ENCODE measurements at places on chromosomes 12 and 14. TPM values are rescaled to one million over a fixed set of nuclear protein-coding genes. Genes with fewer than 3 reads are reported as not detected.

ZBTB42 gene
- total RNA-seq = 5.8 TPM

KRT2 gene
- total RNA-seq = not detected

TESPA1 gene
- total RNA-seq = 0.20 TPM

MBD6 gene
- total RNA-seq = 118 TPM

DNA sequence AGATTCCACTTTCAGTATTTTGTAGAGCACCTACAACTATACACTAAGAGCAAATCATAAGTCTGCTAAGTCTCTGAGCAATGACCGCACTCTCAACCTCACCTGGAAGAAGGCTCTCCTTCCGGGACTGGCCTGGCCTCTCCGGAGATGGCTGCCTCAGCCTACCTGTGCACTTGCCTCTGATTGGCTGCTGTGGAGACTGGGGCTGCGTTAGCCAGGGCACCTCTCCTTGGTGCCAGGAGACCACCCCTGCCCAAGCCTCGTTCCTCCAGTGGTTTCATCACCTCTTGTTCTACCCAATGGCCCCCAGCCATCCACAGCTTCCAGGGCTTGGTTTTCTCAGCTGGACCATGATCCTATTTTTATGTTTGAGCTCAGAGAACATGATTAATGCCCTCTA is 64.7 kb upstream of the JDP2 start:
- no peak for DNase-seq
- H3K27ac ChIP-seq = no peak overlapping the region
- H3K36me3 ChIP-seq = no peaks in the 10 kb centered on the region
- H3K4me1 ChIP-seq = no peaks in the 10 kb centered on the region
- peaks cover 13% of the 10 kb centered on the region for H3K27me3 ChIP-seq
- H3K4me3 ChIP-seq = no peak overlapping the region

GRCh38 chr12:46101485-46101869 is 111.1 kb upstream of the SCAF11 start:
- no peaks in the 10 kb centered on the region for H3K36me3 ChIP-seq
- no peak overlapping the region for H3K4me3 ChIP-seq
- H3K4me1 ChIP-seq = no peaks in the 10 kb centered on the region
- DNase-seq = no peak
- H3K27ac ChIP-seq = no peak overlapping the region

DNA sequence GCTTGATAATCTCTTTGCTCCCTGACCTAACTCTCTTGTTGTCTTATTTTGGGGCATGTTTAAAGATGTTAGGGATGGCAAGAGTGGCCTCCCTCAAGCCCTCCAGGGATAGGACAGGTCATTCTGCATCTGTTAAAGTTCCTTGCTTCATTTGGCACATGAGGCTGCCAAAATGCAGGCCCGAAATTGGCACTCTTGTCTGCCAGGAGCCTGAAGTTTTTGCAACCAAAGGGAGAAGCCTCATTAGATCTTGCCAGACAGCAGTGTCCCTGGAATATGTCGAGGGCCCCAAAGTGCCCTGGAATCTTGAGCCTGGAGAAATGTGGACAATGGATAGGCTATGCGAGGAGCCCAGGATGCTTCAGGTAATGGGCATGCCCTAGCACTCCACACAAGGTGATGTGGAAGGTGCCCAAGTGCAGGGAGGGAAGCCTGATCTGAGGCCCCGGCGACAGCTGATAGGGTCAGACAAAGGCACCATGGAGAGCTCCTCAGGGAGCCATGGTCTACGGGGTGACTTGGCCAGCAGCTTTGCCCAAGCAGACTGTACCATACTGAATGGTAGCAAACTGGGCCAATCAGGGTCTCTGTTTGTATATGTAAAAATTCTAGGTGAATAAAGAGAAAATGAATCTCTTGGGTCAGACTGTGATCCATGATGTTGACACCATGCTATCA is 173.0 kb upstream of the WSCD2 start:
- H3K27ac ChIP-seq = no peak overlapping the region
- H3K36me3 ChIP-seq = no peaks in the 10 kb centered on the region
- H3K4me3 ChIP-seq = no peak overlapping the region

GRCh38 chr14:59275668-59276067 is 87.2 kb downstream of the DAAM1 start:
- H3K27me3 ChIP-seq = no peaks in the 10 kb centered on the region
- no peak for DNase-seq
- H3K27ac ChIP-seq = no peak overlapping the region
- H3K4me3 ChIP-seq = no peak overlapping the region
- H3K36me3 ChIP-seq = peaks cover 4% of the 10 kb centered on the region

DNA sequence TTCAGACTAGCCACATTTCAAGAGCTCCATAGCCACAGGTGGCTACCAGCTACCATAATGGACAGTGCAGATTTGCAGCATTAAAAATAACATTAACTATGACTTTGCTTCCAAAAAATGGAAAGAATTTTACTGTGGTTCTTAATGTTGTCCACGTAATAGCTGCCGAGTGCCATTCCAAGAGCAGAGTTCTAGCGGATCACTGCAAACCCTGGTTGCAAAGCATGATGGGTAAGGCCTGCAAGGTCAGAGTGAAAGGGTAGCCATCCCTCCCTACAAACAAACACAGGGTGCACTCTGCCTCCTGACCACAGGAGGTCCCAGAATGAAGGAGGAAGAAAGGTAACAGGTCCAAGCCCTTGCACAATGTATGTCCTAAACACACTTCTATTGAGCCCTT is 157.6 kb downstream of the DPF3 start:
- no peak overlapping the region for H3K4me3 ChIP-seq
- no peaks in the 10 kb centered on the region for H3K36me3 ChIP-seq
- peaks cover 45% of the 10 kb centered on the region for H3K4me1 ChIP-seq
- H3K27me3 ChIP-seq = peaks cover 47% of the 10 kb centered on the region

DNA sequence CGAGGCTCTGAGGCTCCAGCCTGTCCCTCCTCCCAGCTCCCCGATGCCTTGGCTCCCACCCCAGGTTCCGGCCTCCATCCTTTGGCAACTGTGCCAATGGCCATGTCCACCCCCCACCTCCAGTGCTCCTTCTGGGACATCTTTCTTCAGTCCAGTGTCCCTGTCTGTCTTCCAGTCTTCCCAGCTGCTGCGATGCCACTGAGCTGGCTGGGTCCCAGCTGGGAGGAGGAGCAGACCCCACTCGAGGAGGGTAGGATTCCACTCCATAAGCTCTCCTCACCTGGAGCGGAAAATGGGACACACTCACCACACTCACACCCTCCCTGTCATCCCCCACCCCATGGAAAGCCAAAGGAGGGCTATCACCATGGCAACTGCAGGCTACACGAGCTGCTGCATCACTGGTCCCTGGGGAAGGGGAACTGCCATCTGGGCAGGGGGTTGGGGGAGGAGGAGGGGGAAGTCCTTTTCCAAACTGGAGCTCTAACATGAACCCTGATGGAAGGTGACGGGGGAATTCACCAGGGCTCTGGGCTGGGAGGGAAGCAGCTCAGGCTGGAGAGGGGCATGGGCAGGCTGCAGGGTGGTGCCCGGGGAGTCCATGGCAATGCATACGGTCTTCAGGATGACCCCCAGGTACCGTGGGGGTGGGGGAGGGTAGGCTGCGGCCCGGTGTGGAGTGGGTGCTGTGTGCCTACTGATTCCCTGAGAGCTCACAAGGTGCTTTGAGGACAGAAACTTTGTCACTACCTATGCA is 94.3 kb downstream of the LRRC74A start:
- peaks cover 92% of the 10 kb centered on the region for H3K4me1 ChIP-seq
- H3K36me3 ChIP-seq = no peaks in the 10 kb centered on the region
- H3K27ac ChIP-seq = peak overlapping the region; percentile 99
- no peaks in the 10 kb centered on the region for H3K27me3 ChIP-seq
- no peak for DNase-seq

GRCh38 chr14:21038441-21039422 is 3.4 kb upstream of the RNASE7 start:
- DNase-seq = peak; percentile 50
- H3K4me3 ChIP-seq = peak overlapping the region; percentile 15
- H3K4me1 ChIP-seq = peaks cover 58% of the 10 kb centered on the region
- H3K27ac ChIP-seq = peak overlapping the region; percentile 80
- no peaks in the 10 kb centered on the region for H3K27me3 ChIP-seq
- no peaks in the 10 kb centered on the region for H3K36me3 ChIP-seq

- H3K4me3 ChIP-seq = no peak overlapping the region
- no peak for DNase-seq
- no peak overlapping the region for H3K27ac ChIP-seq
- no peaks in the 10 kb centered on the region for H3K36me3 ChIP-seq
- H3K4me1 ChIP-seq = peaks cover 8% of the 10 kb centered on the region
These were observed 172.1 kb downstream of the ETNK1 start for GRCh38 chr12:22796941-22797630.

DNA sequence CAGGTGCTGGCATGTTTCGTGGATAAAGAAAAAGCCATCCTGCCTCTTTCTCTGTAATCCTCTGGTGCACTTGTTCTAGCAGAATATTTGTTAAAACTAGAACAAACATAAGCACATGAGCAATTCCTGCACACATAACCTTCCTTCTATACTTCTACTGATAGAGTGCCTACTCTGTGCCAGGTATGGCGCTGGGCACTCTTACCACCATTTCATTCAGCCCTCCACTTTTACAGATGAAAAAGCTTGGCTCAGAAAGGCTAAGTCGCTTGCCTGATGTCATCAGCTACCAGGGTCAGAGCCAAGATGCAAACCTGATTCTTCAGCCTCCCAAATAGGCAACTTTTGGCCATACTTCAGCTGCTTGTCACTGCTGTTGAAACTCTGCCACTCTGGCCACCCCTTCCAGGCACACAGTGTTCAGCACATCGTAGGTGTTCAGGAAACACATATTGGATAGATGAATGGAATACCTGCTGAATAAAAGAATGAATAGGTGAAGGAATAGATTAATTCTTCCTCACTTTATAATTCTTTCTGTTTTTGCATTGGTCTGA is 10.0 kb upstream of the C14orf132 start:
- H3K27ac ChIP-seq = no peak overlapping the region
- H3K4me1 ChIP-seq = no peaks in the 10 kb centered on the region
- peaks cover 50% of the 10 kb centered on the region for H3K27me3 ChIP-seq

GRCh38 chr12:71393625-71394024 is 46.0 kb upstream of the LGR5 start:
- no peak overlapping the region for H3K4me3 ChIP-seq
- no peaks in the 10 kb centered on the region for H3K27me3 ChIP-seq
- no peak overlapping the region for H3K27ac ChIP-seq
- H3K4me1 ChIP-seq = no peaks in the 10 kb centered on the region

All from mesothelial cell of epicardium (in vitro differentiated cells).